ENCODE measurements at places on chromosomes 5 and 9.

DNA sequence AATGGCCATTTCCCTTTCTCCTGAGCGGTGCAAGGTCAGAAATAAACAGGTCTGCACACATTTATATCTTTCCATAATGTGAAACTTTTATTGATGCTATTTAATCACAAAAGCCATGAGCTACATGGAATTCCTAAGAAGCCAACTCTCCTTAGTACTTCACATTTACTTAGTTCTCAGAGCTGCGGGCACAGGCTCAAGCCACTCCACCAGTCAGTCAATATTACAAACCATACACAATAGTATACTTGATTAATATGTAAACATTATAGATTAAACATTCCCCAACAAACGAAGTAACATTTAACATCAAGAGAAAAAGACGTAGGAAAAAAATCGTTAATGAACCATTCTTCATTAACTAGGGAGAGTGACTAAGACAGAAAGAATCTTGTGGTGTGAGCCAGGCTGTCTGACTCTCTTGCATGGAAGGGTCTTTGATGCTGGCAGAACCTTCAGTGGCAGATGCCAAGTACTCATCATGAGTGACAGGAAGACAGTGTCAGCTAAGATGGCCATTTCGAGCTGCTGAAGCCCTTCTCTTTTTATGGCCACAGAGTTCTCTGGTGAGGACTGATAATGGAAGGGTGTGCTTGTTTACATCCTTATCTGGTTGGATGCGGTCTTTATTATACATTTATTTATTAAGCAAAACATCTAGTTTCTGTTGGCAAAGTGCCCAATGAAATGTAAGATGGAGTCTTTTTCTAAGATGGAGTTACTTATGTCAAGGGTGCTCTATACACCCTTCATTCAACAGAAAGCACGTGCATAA lies 115.5 kb upstream of the TUT7 start:
- DNase-seq: no peak

- DNase-seq: no peak
Observed at GRCh38 chr5:43416803-43417394, 4.7 kb upstream of the CCL28 start.

DNA sequence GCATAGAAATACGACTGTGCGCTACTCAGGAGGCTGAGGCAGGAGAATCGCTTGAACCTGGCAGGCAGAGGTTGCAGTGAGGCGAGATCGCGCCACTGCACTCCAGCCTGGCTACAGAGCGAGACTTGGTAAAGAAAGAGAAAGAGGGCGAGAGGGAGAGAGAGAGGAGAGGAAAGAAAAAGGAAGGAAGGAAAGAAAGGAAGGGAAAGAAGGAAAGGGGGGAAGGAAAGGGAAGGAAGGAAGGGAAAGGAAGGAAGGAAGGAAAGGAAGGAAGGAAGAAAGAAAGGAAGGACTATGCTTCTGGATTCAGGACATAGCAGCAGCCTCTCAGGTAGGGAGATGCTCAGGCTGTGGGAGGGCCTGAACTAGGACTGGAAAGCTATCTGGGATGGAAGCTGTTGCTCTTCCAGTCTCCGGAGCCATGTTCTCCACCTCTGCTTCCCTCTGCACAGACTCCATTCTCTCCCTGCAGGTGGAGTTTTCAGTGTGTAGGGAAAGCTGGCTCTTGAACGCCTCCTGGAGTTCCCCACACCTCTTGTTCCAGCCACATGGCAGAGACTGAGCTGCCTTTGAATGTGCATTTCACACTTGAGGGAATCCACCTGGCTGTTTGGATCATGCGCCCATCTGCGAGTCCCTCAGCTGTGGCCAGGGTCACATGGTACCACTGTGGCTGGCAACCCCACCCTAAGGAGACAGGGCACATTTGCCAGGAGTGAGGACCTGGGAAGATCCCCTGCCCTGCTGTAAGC lies 9.1 kb downstream of the SWI5 start:
- DNase-seq: no peak

DNA sequence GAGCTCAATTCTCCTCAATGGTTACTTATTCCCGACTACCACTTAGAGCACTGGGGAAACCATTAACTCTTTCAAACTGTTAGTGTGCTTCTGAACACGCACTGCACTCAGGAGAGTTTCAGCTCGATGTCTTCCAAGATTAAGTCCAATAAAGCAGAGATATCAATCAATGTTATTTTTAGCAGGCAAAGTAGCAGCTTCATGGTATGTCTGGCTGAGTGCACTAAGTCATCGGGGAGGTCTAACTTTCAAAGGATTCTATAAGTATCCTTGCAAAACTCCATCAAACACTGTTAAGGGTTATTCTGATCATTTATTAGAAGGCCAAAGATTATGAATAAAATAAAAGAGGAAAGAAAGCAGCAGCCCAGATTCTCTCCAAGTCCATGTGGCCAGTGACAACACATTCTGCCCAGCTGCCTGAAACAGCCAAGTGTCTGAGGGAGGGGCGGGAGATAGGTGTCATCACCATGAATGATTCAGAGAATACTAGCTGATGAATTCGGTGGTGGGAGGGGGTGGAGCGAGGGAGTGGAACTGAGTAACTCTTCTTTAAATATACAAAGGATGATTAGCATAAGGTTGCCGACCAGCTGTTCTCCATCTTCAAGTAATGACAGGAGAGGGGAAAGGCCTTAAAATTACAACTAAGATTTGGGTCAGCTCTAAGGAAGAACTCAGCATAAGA lies 21.3 kb downstream of the NREP start:
- no peak for DNase-seq

DNA sequence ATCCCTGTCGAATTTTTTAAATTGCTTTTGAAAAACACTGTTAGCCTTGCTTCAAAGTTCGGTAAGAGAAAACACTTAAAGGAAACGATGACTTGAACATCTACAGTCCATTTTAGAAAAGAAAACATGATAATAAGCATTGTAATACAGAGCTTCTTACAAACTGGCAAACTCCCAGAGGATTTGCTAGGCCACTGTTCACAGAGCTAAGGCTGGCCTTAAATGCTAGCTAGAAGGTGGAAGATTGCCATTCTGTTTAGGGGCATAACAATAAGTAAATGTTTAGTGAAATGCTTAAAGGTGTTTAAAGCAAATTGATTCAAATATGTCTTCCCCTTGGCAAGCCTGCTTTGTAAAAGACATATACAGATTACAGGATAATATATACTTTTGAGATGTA lies 169.6 kb downstream of the TLE4 start:
- no peak for DNase-seq

- DNase-seq: no peak
Observed at GRCh38 chr9:98916660-98917059, 27.0 kb upstream of the COL15A1 start.

- DNase-seq: peak; percentile 55
Observed at GRCh38 chr9:37575921-37576721, at the start of gene FBXO10. TSS of gene FBXO10 (minus strand) at chr9:37576380. CDS start at chr9:37541768, 34,612 bp downstream.

DNA sequence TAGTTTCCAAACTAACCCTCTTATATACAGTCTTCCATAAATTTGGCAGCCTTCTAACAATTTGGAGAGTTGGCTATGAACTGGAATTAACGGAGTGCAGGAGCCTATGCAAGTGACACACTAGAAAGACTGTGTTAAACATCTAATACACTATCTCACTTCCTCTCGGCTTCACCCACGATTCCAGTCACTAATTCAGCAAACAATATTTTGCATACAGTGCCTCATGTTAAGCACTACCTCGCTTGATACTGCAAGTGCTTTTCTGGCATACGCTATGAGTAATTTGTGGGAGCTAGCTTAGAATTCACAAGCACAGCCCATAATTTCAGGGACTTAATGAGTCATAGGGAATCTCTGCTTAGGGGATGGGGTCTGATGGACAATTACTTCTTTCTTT lies 102.5 kb downstream of the ST8SIA4 start:
- no peak for DNase-seq

DNA sequence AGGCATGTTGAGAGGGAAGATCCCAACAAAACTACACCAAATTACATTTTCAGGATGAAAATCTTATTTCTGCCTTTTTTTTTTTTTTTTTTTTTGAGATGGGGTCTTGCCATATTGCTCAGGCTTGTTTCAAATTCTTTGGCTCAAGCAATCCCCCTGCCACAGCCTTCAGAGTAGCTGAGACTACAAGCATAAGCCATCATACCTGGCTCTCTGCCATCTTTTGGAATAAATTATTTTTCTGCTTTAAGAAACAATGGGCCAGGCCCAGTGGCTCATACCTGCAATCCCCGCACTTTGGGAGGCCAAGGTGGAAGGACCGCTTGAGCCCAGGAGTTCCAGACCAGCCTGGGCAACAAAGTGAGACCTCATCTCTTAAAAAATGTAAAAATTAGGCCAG lies 14.3 kb downstream of the AFF4 start:
- no peak for DNase-seq
